Posterior vena cava (tissue), 2 donors: ENCODE measurements at places on chromosomes 6 and 20. TPM values are rescaled to one million over a fixed set of nuclear protein-coding genes. Genes with fewer than 3 reads are reported as not detected.
A peak's percentile ranks its signal among the peaks of the same experiment; 100 is the strongest.

The TMC2 gene
- total RNA-seq, result 0.14 TPM

The C20orf204 gene
- 0.83 TPM for total RNA-seq

The CRISP2 gene
- total RNA-seq, result not detected

The ARMC12 gene
- 0.57 TPM for total RNA-seq

The BTBD3 gene
- total RNA-seq, result 24.8 TPM

The DLL1 gene
- total RNA-seq, result 14.1 TPM

The TRIM40 gene
- total RNA-seq, result not detected

The HMGCLL1 gene
- 0.42 TPM for total RNA-seq

The PMEPA1 gene
- total RNA-seq, result 55.6 TPM

The OOEP gene
- total RNA-seq, result 0.24 TPM

The MYBL2 gene
- 0.24 TPM for total RNA-seq

The HCK gene
- 12.7 TPM for total RNA-seq

The LY6G6D gene
- total RNA-seq, result not detected

- no peak for DNase-seq
Observed at GRCh38 chr6:15644904-15645303, 17.9 kb downstream of the DTNBP1 start.

GRCh38 chr20:45308117-45308778, at the start of gene MATN4:
MATN4 (minus strand) TSS chr20:45308299; CDS start chr20:45305582, 2,717 bp downstream.
- DNase-seq, result no peak

DNA sequence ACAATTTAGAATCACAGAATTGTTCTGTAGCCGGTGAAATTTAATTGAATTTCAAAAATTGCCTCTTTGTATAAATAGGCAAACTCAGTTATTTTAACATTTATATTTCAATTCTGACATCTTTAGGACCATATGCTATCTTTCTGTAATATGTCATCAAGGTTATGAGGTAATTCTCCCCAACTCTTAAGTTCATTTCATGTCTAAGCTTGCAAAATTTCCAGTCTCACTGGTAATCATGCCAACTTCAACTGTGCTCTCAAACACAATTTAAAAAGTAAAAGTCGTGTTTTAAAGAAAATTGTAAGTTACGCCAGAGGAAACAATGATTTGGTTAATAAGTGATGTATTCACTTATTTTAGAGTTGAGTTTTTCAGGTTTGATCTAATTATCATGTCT, 1.4 kb downstream of the NCOA7 start:
- DNase-seq, result no peak

GRCh38 chr6:2971420-2972218, at the start of gene SERPINB6:
SERPINB6 (minus strand) TSS chr6:2971567; CDS start chr6:2959332, 12,235 bp downstream.
- peak; percentile 93 for DNase-seq

DNA sequence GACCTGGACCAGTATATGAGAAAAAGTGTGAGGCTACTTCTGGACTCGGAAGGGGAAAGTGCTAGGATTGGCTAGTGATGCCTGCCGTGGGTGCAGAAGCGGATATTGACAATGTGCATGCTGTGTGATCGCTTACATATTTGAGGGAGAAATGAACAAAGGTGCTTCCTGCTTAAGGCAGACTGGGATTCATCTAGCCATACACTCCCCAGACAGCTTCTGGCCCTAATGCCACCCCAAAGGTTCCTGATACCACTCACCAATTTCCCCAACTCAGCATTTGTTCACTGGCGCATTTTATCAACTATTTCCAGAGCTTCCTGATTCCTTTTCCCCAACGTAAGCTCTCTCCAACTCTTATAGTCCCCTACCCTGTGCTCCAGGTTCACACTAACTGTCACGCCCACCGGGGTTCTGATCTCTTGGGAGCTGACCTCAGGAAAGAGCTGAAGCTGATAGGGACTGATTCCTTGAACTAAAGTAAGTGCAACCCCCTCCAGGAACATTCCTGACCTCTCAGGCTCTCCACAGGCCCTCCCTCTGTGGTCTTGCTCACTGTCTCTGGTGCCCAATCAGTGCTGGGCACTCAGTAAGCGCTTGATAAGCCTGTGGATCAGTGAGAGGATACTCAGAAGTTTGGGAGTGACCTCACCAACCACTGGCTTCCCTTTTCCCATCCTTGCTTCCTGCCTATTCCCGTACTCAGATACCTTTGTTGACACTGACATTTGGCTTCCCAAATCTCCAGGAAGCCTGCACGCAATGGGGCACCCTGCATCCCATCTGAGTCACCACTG, 73.3 kb downstream of the MRPL14 start:
- DNase-seq, result no peak

DNA sequence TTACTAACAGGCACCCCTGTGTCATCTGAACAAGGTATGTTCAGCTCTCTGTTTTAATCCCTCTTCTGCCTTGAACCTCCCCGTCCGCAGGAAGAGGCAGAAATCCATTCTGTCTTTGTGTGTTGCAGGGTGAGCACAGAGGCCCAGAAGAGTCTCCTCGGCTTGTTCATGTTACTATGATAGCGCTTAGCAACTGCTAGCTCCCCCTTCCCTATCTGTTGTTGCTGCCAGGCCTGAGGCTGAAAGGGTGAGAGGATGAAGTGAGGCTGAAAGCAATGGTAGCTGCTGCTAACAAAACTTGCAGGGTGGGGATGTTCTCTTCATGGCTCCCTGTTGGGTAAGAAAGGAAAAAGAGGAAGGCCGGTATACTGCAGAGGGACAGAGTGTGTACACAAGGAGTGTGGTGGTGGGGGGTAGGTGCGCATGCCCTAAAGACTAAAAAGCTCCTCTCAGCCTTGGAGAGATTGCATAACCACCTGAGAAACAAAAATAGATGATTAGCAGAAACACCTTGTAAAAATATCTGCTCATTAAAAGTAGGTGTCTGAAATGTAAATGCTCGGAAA, 55.2 kb upstream of the CITED2 start:
- no peak for DNase-seq

DNA sequence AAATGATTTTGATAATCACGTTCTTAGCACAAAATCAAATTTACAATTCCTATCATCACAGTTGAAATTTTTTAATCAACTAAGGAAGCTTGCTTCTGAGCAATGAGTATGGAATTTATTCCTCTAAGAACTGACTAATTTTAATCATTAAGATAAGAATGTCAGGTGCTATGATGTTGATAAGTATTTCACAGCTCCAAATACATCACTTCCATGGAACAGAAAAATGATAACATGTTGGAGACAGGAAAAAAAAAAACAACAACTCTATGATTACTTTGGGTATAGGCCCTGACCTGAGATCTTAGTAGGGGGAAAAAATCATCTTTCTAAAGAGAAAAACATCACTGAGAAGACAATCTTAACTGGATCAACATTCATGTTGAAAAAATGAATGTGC, 89.4 kb upstream of the BMP2 start:
- no peak for DNase-seq

DNA sequence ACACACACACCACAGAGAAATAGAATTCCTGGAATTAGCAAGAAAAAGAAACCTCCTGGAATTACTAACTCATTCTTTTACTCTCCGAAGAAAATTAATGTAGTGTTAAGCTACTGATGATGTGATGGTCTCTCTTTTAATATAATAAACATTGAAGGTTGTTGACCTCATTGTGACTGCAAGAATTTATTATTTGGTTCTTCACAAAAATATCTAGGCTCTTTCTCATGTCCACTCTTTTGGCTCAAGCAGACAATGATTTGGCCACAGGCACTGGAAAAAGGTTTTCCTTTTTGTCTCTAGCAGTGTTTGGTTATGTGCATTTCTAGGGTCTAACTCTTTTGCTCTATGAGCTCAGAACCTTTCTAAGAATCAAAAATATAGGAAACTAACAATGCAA, 811.9 kb downstream of the TENT5A start:
- no peak for DNase-seq

DNA sequence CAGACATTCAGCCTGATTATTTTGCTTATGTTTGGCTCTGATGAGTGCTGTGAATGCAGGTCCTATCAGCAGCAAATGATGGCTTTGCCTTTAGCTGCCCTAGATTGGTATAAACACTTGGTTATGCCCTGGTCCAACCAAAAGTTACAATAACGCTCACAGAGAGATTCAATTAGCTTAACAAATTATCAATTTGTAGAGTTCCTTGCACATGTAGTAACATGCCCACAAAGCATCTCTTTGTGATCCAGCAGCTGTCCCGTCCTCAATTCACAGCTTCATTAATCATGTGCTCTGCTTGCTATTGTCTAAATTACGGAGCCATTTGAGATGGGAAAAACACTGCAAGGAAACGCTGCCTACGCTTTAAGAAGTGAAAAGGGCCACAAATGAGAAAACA, 457.9 kb downstream of the HDGFL1 start:
- no peak for DNase-seq

DNA sequence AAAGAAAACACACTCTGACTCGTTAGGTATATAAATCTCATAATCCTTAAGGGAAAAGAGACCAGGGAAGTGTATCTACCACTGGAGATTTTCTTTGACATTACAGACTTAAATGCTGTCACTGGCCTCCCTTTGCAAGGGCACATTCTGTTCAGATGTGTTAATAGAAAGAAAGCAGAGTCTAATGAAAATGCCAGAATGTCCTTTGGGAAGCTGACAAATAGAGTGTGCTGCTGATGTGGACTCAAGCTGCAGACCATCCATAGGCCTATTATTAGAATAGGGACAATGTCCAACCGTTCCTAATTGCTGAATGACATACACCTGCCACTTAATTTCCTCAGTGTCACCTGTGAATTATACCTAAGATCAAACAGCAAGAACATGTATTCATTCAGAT, 41.2 kb downstream of the SLC35D3 start:
- DNase-seq, result no peak

GRCh38 chr6:82113231-82113630, 134.3 kb downstream of the IBTK start:
- no peak for DNase-seq

DNA sequence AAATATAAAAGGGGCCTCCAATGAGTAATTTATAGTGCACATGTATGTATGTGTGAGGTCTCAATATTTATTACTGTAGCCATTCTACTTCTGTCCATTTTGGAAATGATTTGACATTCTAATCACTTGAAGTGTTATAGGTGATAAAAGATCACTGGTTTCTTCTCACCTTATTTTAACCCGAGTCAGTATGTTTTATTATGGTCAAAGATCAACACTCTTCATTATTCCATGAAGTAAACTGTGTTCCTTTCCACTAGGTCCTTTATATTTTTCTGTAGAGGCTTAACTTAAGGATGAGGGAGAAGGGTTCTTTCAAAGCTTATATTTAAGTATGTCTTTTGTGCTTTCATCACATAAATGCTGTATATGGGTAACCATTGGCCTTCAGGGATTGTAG, 47.2 kb downstream of the FAM83B start:
- no peak for DNase-seq

- no peak for DNase-seq
Observed at GRCh38 chr6:136467186-136467585, 83.0 kb downstream of the MAP7 start.

- no peak for DNase-seq
Observed at GRCh38 chr6:42963179-42963854, 2.8 kb downstream of the GNMT start.

DNA sequence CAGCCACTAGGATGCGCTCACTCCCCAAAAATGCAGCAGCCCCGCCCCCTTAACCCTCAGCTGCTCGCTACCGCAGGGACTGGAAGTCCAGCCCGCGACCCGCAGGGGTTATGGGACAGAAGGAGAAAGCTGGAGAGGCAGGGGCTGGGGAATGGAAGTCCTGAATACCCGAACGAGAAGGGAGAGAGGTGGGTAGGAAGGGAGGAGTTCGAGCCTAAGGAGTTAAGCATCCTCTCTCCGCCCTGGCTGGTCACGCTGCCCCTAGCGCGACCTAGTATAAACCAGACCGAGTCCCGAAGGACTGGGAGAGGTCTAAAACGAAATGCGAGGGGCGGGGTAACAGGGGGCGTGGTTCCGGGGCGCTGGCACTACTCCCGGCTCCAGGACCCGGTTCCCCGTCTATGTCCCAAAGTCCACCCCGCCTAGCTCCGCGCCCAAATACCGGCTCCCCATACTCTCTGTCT, 448 bp upstream of the DDAH2 start:
- DNase-seq, result peak; percentile 98

GRCh38 chr20:57425150-57426013, 34.2 kb downstream of the RBM38 start:
- DNase-seq, result no peak
